ENCODE measurements at places on chromosomes 7 and 10.

GRCh38 chr10:29666201-29666600 lies 31.4 kb upstream of the SVIL start:
- DNase-seq, result no peak

DNA sequence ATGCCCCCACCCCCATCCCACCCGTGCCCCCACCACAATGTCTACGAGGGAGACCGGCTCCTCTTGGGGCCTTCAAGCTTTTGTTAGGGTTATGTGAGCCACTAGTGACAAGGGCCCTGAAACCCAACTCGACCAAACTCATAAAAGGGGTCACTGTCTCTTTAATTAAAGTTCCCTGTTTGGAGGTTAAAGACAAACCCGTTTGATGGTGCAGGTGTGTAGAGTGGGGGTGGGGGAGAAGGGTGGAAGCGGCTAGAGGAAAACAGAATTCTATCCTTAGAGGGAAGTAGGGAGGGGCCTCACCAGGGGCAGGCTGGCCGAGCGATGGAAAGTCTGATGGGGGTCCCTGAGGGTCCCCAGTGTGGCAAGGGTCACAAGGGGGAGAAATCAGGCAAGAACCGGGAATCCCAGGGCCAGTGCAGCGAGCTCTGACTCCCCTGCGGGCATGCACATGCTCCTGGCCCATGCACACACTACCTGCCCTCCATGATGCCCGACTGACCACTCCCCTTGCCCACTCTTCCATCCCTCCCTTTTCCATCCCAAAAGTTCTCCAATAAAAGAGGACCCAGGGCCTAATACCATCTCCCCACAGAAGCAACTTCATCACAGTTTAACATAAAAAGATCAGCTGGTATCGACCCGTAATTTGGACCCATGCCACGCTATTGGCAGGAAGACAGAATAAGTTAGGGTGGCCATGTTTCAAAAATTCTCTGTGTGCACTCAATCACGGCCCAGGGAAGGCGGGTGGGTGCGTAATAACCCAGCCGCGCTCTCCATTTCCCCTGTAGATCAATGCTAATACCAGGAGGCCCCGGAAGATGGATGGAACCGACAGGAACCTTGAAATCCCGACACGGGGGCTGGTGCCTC lies 35.9 kb upstream of the SLF2 start:
- DNase-seq, result no peak

DNA sequence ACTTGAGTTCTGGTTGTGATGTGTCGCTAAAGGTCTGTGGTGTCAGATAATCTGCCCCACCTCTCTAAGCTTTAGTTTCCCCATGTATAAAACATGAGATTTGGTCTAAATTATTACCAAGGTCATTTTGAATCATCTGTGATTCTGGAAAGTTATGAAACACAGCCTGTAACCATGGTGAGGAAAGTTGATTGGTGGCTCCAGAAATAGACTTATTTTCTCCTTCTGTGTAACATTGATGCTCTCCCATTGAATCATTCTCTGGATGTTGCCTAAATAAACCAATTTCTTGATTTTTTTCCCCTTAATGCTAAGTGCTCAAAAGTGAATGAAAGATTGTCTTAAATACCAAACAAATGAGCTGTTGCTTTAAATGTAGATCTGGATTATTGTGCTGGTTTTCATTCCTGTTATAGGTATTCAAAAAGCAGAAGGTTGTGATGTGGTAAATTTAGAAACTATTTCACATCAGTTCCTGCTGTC lies 30.0 kb upstream of the PCGF5 start:
- DNase-seq, result peak; percentile 50

GRCh38 chr7:29805886-29806207 lies 461 bp upstream of the WIPF3 start:
- no peak for DNase-seq
